Common myeloid progenitor, CD34-positive (primary cell): ENCODE measurements at places on chromosomes 3 and 15.

DNA sequence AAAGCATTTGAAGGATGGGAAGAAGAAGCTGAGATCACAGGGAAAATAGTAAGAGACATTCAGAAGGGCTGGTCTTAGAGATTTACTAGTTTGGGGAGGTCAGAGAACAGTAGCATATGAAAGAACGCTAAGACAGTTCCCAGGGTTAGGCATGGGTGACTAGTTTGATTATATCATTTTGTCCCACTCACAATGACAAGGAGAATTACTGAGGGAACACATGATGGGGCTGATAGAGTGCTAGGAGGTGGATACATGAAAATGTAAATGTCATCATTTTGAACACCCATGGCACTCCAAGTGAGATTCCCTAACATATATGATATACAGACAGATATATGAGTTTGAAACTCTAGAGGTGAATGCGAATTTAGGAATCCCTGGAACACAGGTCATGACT, 9.3 kb upstream of the TARS3 start:
- no peak for DNase-seq

DNA sequence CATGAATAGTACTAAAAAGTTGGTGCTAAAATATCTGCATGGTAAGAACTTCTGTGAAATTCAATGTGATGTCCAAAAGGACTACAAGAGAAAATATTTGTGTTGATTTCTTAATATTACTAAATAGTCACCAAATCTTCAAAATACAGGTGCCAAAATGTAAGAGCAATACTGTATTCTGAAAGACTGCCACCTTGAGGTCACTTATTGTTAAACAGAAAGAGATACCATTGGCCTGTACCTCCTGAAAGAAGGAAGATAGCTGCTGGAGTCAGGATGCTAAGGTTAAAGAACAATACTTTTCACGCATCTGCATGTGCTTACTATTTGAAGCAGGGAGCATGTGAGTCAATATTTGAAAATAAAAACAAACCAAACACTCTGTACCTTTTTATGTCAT, 72.0 kb upstream of the LSAMP start:
- no peak for DNase-seq

DNA sequence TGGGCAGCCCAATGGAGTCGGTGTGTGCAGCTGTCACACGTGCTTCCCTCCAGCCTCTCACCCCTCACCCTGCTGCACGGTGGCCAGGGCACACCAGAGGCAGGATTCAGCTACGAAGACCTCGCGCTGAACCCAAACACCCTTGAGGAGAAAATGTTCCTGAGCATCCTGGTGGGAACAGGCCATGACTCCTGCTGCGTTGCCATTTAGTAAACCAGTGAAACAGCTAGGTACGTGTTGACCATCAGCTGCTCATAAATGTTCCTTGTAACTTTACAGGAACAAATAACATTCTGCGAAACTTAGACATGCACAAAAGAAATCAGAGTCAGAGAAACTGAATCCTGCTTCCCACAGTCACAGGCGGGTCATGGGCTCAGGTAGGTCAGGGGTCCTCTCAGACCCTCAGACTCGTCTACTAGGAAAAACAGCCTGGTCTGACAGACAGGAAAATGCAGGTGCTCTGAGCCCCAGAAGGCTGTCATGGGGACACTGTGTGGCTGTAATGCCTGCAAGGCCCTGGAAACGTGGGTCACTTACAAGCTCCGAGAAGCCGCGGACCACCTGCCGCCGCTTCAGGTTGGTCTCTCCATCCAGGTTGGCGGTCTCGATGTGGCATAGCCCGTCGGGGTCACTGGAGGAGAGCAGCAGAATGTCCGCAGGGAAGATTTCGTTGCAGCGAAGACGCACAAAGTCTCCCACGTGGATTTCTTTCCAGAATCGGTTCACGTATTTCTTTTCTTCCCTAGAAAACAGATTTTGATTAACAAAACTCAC, 82.5 kb downstream of the ATP10A start:
- no peak for DNase-seq

- DNase-seq, result no peak
These were observed 2.7 kb downstream of the CERS3 start for GRCh38 chr15:100526027-100526481.
